ENCODE measurements at places on chromosomes 12 and 14. TPM values are rescaled to one million over a fixed set of nuclear protein-coding genes. Genes with fewer than 3 reads are reported as not detected.

GRCh38 chr12:117836999-117837736, 131.6 kb downstream of the KSR2 start:
- DNase-seq = peak; percentile 60

DNA sequence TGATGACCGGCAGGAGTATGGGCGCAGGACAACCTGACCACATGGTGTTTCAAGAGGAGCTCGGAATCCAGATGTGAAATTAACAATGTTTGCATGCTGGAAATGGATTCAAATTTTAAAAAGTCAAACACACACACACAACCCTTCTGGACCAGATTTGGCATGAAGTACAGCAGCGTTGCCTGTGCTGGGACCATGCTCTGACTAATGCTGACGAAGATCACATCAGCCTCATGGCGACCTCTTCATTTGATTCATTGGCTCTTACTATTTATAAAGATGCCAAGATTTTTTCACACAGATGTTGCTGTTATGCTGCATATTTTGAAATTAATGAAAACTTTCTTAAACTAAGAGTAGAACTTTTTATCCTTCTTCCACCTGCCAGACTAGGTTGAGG, 926.6 kb upstream of the TMEM132C start:
- DNase-seq = no peak

The PKP2 gene
- 0.11 TPM for total RNA-seq

The CCDC38 gene
- total RNA-seq = not detected

GRCh38 chr12:71746974-71747611, 7.6 kb upstream of the RAB21 start:
- DNase-seq = peak; percentile 26

DNA sequence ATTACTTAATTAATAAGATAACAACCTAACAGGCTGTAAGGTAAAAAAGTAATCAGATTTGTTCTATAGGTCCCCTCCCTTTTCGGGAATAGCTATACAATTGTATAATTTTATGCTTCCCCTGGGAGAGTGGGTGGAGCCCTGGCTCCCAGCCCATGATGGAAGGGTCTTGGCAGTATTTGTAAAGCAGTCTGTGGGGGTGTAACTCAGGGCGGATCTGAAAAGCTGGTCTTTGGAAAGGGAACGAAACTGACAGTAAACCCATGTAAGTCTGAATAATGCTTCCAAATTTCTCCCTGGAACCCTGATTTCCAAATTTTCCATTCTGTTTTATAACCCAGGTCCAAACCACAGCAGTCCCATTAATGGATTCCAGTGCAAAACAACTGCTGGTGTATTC, 110.4 kb downstream of the DAD1 start:
- DNase-seq = no peak

The LRIG3 gene
- total RNA-seq = 0.21 TPM

DNA sequence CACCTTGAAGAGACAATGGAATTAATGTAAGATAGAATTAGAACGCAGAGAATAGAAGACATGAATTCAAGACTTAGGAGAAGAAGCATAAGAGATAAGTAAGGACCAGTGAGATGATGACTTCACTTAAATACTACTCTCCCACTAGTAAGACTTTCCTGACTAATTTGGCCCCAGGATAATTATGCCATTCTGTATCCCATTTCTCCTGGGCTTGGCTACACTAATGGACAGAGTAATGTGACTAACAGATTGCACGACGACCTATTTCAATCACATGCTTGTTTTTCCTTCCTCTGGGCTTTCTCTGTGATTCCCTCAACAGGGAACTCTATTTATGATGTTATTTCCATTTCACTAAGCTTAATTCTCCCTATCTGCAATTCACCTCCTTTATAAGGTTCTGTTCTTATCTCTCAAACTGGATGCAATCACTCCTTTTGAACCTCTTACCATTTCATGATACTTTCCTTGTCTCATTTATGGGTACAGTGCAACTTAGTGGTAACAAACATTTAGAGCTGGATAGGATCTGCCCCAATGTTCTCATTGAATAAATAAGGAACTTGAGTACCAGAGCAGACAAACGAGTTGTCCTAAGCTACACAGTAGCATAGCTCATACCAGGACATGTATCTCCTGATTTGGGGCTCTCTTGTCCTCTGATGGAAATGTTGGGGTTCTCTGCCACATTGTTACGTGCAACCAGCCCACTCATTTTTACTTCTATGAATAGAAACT, 102.7 kb downstream of the BTG1 start:
- DNase-seq = no peak

- DNase-seq = no peak
Observed at GRCh38 chr12:46218322-46219095, 50.3 kb downstream of the SLC38A1 start.

DNA sequence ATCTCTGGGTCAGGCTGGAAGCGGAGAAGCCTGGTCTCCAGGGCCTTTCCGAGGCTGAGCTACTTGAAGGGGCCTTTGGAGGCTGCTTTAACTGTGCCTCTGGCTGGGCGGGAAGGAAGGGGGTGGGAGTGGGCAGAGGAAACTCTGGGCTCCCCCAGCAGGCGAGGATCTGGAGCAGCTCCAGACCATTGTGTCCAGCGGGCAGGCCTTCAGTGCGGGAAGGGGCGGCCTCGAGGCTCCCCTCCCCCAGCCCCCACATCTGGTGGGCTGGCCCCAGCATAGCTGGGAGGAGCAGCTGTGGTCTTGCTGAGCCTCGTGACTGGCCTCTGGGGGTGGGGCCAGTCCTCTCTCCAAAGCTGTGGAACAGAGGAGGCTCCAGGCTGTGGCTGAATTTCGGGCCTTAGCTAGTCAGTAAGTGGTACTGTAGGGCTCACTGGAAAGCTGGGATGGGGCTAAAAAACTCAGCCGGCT, 3.4 kb downstream of the TAMALIN start:
- no peak for DNase-seq

The FLRT2 gene
- total RNA-seq = not detected

The AGAP2 gene
- total RNA-seq = 29.0 TPM

The ACRBP gene
- total RNA-seq = 1.5 TPM

DNA sequence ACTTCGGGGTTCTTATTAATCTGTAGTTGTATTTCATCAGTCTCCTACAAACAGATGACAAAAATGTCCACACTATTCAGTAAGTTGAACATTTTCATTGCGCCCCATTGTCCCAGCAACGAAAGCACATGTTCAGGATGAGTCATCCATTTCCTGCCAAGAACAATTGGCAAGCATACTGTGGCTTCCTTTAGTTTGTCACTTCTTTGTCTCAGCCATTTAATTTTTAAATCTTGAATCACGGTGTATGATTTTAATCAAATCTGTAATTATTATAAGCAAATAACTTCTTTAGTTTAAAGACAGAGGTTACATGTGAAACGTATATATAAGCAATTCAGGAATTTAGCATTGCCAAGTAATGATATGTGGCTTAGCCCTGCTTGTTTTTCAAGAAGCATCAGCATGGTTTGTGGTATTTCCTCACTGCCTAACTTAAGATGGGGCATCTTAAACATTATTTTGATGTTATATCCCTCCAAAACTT, 211.3 kb upstream of the KRR1 start:
- peak; percentile 25 for DNase-seq

The CELA1 gene
- not detected for total RNA-seq

DNA sequence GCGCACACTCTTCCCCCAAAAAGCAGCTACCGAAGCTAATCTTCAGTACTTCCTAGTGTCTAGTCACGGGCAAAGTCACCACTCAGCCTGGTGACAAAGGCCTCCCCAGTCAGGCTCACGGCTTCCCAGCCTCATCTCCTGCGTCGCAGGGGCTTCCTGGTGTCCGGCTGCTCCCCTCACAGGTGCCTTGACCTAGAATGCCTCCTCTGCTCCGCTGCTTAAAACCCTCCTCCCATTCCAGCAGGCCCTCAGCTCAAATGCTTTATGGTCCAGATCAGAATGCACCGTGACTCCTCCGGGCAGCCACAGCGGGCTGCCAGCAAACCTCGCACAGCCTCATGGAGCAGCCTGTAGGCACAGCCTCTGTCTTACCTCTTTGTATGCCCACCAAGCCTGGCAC, 53.1 kb downstream of the PRIMA1 start:
- no peak for DNase-seq

GRCh38 chr14:24606297-24606696, 3.2 kb downstream of the GZMH start:
- DNase-seq = no peak

The TMEM30B gene
- 0.46 TPM for total RNA-seq

DNA sequence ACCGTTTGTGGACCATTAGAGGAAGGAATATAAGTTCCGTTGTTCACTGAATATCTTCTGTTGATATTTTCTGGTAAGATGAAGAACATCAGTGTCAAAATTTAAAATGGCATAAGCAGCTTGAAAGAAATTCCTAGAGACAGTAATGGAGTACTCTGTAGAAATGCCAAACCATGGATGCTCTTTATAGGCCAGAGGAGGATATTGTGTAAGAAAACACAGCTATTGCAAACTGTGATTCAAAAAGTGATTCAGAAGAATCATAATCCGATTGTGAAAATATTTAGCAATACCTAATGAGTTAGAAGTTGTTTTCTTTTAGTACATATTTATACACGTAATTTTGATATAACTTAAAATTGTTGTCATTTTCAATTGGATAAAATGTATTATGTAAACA, 102.8 kb downstream of the SLC16A7 start:
- DNase-seq = no peak

The CLEC1A gene
- not detected for total RNA-seq

DNA sequence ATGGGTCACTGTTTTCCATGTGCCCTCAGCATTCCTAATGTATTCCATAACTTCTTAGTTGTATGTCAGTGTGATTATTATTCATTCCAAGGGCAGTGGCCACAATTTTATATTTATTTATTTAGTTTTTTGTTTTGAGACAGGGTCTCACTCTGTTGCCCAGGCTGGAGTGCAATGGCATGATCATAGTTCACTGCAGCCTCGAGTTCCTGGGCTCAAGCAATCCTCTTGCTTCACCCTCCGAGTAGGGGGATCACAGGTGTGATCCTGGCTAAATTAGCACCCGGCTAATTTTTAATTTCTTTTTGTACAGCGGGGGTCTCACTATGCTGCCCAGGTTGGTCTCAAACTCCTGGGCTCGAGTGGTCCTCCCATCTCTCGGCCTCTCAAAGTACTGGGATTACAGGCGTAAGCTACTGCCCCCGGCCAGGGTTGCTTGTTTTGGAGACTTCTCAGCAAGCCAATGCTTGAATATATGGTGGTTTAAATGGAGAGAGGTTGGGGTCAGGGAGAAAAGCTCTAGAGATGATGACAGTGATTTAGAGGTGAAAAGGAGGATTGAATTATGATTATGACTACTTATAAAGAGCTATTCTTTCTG, 7.6 kb downstream of the GPRC5A start:
- DNase-seq = no peak

GRCh38 chr14:55005071-55005470, 21.8 kb downstream of the WDHD1 start:
- DNase-seq = no peak

The KICS2 gene
- 16.6 TPM for total RNA-seq

The ABCB9 gene
- total RNA-seq = 5.4 TPM

DNA sequence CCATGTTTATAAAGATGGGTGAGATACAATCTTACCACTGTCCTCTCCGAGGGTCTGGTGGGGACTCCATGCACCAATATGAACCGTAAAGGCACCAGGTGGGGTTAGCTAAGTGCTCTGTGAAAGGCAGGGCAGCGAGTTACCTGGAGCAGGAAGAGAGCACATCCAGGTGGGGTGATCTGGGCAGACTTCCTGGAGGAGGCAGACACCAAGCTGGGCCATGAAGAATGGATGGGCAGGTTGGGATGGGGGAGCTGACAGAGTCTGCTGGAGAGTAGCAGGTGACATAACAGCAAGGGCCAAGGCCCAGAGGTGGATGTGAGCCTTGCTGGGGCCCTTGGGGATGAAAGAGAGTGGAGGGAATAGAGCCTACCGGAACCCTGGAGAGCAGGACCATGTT, 45.9 kb downstream of the RIN3 start:
- no peak for DNase-seq

The SDR9C7 gene
- not detected for total RNA-seq

DNA sequence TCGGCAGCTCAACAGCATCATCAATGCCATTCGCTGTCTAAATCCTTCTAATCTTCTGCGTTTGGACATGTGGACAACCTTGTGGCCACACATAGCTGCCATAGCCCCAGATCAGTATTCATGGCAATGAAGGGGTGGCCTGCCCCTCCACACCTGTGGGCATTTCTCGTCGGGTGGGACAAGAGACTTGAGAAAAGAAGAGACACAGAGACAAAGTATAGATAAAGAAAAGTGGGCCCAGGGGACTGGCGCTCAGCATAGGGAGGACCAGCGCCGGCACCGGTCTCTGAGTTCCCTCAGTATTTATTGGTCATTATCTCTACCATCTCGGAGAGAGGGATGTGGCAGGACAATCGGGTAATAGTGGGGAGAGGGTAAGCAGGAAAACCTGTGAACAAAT, 42.3 kb downstream of the MAGOHB start:
- DNase-seq = no peak

The EXOC3L4 gene
- total RNA-seq = not detected

DNA sequence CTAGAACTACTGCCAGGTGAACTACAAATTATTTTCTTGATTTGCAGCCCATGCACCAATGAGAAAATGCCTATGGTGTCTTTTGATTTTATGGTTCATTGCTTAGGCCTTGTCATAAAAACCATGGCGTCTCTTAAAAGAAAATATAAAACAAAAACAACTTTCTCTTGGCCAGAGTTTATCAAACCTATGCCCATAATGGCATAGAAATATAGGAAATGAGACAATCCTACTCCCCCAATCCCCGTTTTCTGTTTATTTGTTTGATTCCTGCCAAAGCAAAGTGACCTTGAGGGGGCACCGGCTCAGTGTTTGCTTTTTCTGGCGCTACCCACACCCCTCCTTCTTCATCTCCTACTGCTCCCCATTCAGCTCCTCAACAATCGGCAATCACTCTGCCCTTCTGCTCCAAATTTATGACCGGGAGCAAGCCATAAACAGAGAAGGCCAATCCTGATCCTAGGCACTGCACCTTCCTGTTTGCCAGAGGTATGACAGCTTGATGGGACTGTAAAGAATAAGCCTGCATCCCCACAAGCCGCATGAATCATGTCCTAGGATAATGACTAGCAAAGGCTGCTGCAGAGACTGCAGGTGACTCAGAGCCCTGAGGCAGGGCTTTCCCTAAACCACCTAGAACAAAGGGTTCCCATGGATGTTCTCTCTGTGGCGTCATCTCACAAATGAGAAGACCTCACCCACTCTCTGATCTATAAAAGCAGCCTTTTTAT, 874.9 kb downstream of the NRXN3 start:
- no peak for DNase-seq

The MYL6B gene
- 94.3 TPM for total RNA-seq

GRCh38 chr14:68780358-68781160, 12.3 kb downstream of the ZFP36L1 start:
- no peak for DNase-seq

DNA sequence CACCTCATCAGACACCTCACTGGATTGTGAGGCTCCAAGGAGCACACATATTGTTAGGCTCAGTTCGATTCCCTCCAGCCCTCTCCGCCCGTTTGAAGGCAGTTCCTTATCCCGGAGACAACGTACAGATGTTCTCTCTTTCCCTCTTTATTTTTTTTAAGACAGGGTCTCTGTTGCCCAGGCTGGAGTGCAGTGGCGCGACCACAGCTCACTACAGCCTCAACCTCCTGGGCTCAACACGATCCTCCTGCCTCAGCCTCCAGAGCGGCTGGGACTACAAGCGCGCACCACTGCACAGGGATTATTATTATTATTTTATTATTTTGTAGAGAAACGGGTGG, 718 bp upstream of the TROAP start:
- DNase-seq = no peak

Data from activated T-helper 2 cell treated with anti-CD3 and anti-CD28 coated beads, Interferon-gamma antibody, Interleukin-2, Interleukin-4, amounts not matched to agents 10 μg/mL and 5 μg/mL and 100 μg/mL, durations not matched to agents 14 hours and 24 hours and 36 hours (primary cell).